ENCODE measurements at places on chromosomes 5 and 9.
A peak's percentile ranks its signal among the peaks of the same experiment; 100 is the strongest.

- DNase-seq = peak; percentile 33
Observed at GRCh38 chr5:80182809-80183580, 72.9 kb downstream of the SERINC5 start.

DNA sequence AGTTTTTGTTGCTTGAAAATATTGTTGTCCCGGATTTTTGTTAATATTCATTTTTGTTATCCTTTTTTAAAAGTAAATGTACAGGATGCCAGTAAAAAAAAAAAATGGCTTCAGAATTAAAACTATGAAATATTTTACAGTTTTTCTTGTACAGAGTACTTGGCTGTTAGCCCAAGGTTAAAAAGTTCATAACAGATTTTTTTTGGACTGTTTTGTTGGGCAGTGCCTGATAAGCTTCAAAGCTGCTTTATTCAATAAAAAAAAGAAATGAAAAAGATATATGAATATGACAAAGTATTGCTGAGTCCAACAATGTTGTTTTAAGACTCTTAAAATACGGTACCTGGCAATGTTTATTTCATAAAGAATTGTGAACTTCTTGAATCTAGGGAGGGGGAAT lies 82.9 kb downstream of the PIK3R1 start:
- DNase-seq = no peak

GRCh38 chr5:133373121-133373870 lies 239.0 kb downstream of the FSTL4 start:
- DNase-seq = no peak

DNA sequence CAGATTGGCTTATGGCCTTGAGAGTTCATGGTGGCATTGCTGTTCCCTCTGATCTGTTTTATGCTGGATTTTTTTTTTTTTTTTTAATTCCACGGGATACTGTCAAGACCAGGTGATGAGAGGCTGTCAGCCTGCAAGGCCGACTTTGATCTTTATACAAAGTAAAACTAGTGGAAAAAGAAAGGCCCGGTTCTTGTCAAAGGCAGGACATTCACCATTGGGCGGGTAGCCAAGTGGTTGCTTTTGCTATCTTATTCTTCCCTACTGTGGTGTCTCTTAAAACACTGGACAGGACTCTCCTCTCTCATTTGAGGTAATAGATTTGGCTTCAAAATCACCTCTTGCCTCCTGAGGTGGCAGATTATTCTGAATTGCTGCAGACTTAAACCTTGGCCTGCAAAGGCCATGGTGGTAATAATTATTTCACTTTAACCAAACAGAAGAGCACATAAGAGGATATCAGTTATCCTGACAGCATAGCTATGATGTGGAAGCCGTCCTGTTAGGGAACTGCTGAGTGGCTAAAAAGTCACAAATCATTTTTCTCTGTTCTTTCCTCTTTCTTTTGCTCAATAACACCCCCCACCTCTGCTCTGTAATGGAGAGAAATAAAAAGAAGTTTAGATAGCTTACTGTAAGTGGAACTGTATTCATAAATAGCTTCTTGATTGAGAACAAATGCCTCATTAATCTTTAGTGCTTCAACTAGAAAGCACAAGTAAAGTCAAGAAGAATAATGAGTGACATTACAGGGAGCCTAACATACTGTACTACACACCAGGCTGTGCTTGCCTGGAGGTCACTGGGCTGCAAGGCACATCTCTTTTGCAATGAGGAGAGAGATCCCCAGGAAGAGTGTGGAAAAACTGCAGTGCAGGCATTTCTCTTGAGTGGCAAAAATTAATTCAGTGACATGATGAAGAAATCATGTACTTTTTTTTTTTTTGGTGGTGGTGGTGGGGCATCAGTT lies 275.6 kb downstream of the KDM4C start:
- DNase-seq = no peak

GRCh38 chr5:37015795-37016666 lies 139.5 kb downstream of the NIPBL start:
- no peak for DNase-seq

GRCh38 chr9:130766021-130766926 lies 68.8 kb upstream of the ABL1 start:
- peak; percentile 19 for DNase-seq

DNA sequence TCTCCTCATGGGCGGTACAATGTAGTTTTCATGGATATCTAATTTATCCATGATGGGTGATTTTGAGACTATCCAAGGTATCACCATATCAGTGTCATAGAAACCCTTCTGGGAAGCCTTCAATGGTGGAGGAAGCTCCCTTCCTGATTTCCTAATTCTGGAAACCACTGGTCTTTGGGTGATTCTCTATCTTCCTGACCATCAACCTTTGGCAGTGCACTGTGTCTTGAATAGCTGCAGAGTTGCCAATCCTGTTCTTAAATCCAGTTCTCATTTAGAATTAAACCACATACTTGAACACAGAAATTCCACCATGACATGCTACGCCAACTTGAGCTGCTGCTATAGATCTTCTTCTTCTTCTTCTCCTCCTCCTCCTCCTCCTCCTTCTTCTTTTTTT lies 161.7 kb upstream of the KLF9 start:
- DNase-seq = no peak

DNA sequence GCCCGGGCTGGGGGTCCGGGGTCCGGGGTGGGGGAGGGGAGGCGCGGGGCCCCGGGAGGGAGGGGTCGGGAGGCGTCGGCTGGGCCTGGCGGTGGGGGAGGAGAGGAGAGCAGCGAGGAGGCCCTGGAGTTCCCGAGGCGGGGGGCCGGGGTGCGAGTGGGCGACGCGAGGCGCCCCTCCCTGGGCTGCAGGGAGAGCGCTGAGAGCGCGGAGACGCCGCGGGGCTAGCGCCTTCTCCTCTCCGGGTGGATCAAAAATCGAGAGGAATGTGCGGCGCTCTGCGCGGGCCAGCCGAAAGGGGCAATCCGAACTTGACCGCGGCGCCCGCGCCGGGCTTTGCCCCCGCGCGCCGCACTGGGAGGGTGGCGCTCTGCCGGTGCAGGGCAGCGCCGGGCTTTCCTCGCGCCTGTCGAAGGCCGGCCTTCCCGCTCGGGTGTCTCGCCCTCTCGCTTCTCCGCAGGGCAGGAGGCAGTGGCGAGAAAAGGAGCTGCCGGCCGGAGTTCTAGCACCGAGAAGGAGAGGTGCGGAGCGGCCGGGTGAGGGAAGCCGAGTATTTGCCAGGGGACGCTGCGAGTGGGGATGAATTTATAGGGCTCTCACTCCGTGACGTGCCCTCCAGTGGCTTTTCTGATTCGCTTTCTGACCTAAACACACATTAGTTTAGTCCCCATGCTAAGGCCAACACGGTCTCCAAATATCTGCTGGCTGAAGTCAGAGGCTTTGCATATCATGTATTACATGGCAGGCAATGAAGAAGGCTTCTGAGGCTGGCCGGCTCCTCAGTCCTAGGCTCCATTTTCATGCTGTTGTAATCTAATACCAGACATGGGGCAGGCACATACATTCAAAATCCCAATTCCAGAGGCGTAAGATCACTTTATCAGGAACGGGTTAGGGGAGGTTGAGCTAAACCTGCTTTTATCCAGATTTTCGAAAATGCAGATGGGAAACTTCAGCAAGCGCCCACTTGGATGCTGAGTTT lies 503 bp upstream of the GDNF start:
- no peak for DNase-seq

GRCh38 chr9:70091572-70091971 lies 47.9 kb downstream of the MAMDC2 start:
- no peak for DNase-seq

- DNase-seq = no peak
Observed at GRCh38 chr5:96337048-96337781, 95.8 kb downstream of the PCSK1 start.

GRCh38 chr5:110054240-110054639 lies 364.5 kb downstream of the MAN2A1 start:
- peak; percentile 78 for DNase-seq

GRCh38 chr5:45694255-45694814 lies 1.8 kb downstream of the HCN1 start:
- no peak for DNase-seq

DNA sequence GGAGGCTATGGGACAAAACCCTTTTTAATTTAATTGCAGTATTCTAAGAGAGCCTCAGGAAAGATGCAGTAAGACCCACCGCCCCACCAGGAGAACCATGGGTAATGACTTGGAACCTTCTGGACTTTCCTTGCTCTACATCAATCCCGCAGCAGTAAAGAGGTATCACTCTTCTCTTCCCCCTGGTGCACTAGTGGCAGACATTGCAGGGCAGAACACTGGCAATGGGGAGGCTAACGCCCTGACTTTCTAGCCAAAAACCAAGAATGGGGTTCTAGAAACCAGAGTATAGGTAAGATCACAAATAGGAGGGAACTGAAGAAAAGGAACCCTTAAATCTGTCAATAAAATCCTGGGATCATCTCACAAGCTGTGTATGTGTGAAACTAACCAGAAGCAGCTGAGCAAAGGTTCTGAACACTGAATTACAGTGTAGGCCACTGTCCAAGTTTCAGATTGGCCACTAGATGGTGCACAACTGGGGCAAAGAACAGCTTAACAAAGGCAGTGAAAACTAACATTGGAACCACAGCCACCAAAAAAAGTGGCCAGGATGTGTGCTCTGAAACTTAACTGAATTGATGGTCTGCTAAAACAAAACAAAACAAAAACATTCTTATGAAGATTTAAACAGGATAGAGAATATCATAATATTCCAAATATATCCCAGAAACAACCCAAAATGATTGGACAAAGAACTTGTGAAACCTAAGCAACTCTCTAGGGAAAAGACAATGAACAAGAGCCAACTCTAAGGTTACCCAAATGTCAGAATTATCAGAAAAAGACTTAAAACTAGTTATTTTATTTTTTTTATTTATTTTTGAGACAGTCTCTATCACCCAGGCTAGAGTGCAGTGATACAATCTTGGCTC lies 6.6 kb upstream of the FAM151B start:
- peak; percentile 16 for DNase-seq

DNA sequence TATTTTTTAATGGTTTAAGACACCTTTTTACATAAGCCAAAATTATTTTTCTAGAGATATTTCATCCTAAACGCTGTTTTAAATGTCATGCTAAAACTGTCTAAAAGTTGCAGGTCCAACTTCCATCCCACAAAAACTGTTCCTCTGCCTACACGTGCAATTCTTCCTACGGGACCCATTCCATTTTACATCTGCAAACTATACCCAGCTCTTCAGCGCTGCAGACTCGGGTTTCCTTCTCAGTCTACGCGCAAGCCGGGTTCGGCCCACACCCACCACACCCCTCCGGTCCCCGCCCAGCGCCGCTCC lies 8.7 kb downstream of the RANBP6 start:
- DNase-seq = no peak

DNA sequence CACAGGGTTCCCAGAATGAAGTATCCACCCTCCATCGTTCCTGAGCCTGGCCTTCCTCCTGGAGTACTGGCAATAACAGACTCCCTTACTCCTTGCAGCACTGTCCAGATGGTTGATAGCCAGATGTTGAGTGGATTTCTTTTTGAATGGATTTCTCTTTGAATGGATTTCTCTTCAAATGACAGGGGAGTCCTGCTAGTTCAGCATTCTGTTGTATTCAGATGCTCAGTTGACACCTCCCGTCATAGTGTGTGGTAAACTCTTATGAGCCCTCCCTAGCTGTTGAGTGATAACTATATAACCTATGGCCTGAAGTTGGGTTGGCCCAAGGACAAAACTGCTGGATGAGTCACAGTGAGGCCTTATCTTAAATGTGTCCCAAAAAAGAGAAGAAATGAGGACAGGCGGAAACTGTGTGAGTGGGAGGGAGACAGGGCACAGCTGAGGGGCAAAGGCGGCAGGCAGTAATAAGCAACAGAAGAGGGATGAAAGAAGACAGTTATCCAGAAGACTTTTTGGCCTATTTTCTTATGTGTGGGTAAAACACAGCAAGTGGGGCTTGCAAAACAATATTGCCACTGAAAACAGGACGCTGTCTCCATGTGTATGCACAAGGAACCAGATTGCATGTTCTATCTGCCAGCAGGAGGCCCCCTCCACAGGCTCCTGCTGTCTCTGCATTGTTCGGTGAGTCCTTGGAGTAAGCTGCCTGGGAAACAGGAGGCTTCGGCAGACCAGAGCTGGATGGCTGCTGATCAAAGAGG lies 209.5 kb upstream of the S1PR3 start:
- no peak for DNase-seq

GRCh38 chr5:168851902-168852321 lies 272.7 kb upstream of the PANK3 start:
- DNase-seq = no peak
